ENCODE measurements at places on chromosomes 11 and 22.

GRCh38 chr11:28153586-28153985, 45.4 kb downstream of the METTL15 start:
- no peak for DNase-seq

GRCh38 chr22:42676059-42676607, 26.9 kb upstream of the CYB5R3 start:
- no peak for DNase-seq

DNA sequence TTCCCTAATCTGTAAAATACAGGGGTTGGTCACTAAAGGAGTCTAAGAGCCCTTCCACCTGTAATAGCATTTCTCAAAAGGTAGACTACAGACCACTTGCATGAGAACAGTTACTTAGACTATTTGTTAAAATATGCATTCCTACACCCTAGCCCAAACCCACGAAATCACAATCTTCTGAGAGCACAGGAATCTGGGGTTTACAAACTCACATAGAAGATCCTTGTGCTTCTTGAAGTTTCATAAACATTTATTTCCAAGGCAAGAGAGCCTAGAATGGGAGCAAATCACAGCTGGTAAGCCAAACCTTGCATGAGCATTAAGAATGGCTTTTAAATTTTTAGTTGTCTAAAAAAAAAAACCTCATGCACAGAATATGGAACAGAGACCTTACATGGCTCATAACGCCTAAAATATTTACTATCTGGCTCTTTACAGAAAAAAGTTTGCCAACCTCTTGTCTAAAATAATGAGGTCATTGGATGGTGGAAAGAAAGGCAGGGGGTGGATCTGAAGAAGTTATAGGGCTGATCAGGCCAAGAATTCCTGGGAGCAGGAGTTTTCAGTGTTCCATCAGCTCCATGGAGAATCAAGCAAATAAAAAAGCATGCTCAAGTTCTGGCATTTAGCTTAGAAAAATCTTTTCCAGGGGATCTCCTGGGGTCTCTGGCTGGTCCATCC, 133.4 kb downstream of the CCDC34 start:
- no peak for DNase-seq

- no peak for DNase-seq
These were observed 19.7 kb downstream of the CTR9 start for GRCh38 chr11:10770626-10771254.

- DNase-seq = no peak
These were observed 372.0 kb upstream of the LUZP2 start for GRCh38 chr11:24124876-24125275.

- DNase-seq = no peak
These were observed 337.4 kb downstream of the LARGE1 start for GRCh38 chr22:33582822-33583400.

DNA sequence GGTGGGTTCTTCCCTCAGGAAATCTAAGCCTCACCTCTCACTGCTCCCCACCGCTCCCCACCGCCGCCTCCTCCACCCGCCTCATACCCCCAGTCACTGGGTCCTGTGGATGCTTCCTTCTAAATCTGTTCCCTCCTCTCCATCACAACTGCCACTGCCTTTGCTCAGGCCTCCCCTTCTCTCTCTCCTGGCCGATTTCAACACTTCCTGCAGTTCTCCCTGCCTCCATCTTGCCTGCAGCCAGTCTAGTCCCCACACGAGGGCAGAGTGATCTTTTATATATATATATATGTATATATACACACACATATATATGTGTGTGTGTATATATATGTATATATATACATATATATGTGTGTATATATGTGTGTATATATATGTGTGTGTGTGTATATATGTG, 27.8 kb downstream of the CREB3L1 start:
- DNase-seq = no peak

DNA sequence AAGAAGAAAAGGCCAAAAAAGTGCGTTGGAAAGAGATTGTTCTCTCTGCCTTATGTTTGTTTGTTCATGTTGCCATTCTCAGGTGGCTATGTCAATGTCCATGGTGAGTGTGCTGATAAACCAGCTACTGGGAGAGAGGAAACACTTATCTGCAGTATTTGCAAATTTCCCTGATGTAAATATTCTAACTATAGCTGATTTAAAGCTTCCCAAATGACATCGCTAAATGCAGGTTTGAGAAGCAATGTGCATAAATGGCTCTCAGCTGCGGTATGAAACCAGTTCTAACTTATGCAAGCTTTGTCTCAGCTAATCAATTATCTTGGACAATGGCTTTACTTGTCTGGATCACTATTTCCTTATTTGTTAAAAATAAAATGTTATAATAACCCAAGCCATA, 312.5 kb upstream of the ANO3 start:
- DNase-seq = no peak

GRCh38 chr22:25136953-25137576, 62.6 kb upstream of the CRYBB3 start:
- DNase-seq = no peak

Data from activated CD4-positive, alpha-beta T cell treated with anti-CD3 and anti-CD28 coated beads for 1 hour (primary cell).